Hepatocyte (in vitro differentiated cells): ENCODE measurements at places on chromosomes 3 and 15. TPM values are rescaled to one million over a fixed set of nuclear protein-coding genes. Genes with fewer than 3 reads are reported as not detected.

GRCh38 chr15:26358708-26359107 is 414.2 kb downstream of the GABRB3 start:
- DNase-seq: no peak

Gene SEMA6D
- 28.1 and 34.1 TPM in 2 replicates for total RNA-seq

DNA sequence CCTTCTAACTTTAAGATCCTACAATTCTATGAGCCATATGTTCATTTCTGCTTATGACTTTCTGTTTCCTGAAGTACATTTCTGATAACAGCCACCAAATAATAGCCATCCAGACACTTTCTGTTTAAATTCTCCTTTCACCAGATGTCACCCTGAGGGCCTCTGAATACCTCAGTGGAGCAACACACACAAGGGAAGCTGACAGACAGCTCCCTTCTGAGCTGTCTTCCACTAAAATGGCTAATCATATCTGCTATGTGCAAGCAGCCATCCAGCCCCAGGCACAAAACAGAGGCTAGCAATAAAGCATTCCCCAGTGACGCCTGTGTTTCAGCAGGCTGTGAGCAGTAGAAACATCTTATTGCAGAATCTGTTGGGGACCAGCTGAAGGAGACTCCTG is 666.6 kb upstream of the UBE2E2 start:
- DNase-seq: no peak

GRCh38 chr3:106088899-106089298 is 220.1 kb upstream of the CBLB start:
- no peak for DNase-seq

Gene CELSR3
- 1.6 and 1.8 TPM in 2 replicates for total RNA-seq

Gene DUOXA2
- 13.8 and 24.6 TPM in 2 replicates for total RNA-seq

DNA sequence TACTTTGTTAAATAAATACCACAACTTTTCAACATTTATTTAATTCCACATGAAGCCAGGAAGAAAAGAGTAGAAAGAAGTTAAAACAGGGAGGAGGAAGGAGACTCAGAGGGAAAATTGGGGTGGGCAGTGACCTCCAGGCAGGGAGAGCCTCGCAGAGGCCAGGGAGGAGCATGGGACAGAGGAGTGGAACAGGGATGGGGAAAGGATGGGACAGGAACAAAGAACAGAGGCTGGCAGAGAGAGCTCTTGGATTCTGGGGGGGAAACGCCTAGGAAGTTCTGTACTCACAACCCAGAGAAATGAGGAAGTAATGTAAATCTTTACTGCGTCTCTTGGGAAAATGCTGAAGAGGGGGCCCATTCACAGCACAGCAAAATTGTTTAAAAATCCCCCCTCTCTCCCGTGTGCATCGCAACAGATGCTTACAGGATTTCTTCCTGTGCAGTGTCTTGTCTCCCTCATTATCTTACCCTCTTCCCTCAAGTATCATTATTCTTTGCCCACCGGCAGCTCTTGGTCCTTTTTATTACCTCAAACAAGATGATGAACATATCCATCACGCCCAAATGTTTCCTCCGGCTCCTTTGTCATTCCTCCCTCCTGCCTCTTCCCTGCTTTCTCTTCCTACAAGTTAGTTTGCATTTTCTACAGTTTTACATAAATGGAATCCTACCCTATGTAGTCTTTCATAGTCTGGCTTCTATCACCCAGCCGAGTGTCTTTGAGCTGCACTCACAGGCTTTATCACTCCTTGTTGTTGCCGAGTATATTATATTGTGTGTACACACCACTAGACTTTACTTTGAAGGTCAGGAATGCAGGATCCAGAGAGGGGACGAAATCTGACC is 65.5 kb downstream of the ARHGAP31 start:
- DNase-seq: no peak

GRCh38 chr3:194440756-194441155 is 41.7 kb upstream of the GP5 start:
- no peak for DNase-seq

GRCh38 chr3:128176276-128176833 is 23.1 kb downstream of the EEFSEC start:
- no peak for DNase-seq

GRCh38 chr15:48176957-48177356 is 1.1 kb downstream of the MYEF2 start:
- DNase-seq: no peak
